Muscle of leg (tissue), 16 donors: ENCODE measurements at places on chromosomes 2 and 18.

GRCh38 chr18:58364876-58365528 is 263.9 kb downstream of the ALPK2 start:
- H3K4me3 ChIP-seq = no peak overlapping the region
- peaks cover 43% of the 10 kb centered on the region for H3K36me3 ChIP-seq
- no peak overlapping the region for H3K27ac ChIP-seq
- H3K27me3 ChIP-seq = no peaks in the 10 kb centered on the region

- H3K36me3 ChIP-seq = no peaks in the 10 kb centered on the region
- peaks cover 2% of the 10 kb centered on the region for H3K27me3 ChIP-seq
- no peaks in the 10 kb centered on the region for H3K4me1 ChIP-seq
These were observed 123.8 kb downstream of the AKAIN1 start for GRCh38 chr18:5073026-5073944.

DNA sequence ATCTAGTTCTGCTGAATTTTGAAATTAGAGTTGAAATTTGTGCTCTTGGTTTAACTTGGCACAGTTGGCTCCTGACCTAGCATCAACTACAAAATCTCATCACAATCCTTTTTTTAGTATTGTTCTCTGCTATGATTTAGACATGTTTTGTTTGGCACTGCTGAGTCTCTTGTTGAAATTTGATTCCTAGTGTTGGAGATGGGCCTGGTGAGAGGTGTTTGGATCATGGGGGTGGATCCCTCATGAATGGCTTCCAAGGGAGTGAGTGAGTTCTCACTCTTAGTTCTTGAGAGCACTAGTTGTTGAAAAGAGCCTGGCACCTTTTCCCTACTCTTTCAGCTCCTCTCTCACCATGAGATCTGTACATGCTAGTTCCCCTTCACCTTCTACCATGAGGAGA is 605.6 kb upstream of the SLC39A10 start:
- H3K27me3 ChIP-seq = no peaks in the 10 kb centered on the region
- no peak overlapping the region for H3K27ac ChIP-seq
- no peak for DNase-seq
- no peaks in the 10 kb centered on the region for H3K4me1 ChIP-seq
- H3K4me3 ChIP-seq = no peak overlapping the region
- H3K36me3 ChIP-seq = no peaks in the 10 kb centered on the region

DNA sequence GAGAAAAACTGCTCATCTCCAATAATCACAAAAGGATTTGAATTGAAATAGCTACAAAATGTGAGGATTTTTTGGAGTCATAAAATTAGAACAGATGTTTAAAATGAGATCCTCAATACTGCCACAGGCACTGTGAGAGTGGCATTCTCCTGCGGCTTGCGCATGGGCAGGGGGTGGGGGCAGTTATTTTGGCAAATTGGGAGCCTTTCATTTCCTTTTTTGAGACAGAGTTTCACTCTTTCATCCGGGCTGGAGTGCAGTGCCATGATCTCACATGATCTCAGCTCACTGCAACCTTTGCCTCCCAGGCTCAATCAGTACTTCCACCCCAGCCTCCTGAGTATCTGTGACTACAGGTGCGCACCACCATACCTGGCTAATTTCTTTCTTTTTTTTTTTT is 42.4 kb downstream of the POMC start:
- H3K4me3 ChIP-seq = no peak overlapping the region
- H3K36me3 ChIP-seq = peaks cover 4% of the 10 kb centered on the region
- peaks cover 2% of the 10 kb centered on the region for H3K27me3 ChIP-seq
- DNase-seq = peak; percentile 32
- no peak overlapping the region for H3K27ac ChIP-seq

DNA sequence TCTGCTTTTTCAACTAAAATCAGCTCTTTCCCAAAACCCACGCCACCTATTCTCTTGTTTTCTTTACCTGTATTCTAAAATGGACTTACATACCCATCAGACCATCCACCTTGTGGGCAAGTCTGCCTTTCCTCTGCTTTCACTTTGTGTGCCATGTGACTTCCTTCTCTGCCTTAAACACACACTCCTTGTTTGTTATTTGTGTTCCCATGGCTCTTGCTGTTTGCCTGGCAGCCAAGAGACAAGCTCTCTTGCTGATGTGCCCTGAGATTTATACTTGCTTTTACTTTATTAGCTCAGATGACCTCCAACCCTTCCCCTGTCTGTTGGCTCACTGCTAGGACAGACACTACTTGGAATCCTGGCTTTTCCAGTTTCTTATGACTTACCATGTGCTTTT is 309.7 kb upstream of the LRRTM4 start:
- DNase-seq = no peak
- H3K27ac ChIP-seq = no peak overlapping the region
- no peaks in the 10 kb centered on the region for H3K4me1 ChIP-seq
- H3K27me3 ChIP-seq = no peaks in the 10 kb centered on the region

- no peak overlapping the region for H3K27ac ChIP-seq
- no peak overlapping the region for H3K4me3 ChIP-seq
- peaks cover 52% of the 10 kb centered on the region for H3K36me3 ChIP-seq
These were observed 16.2 kb downstream of the STK25 start for GRCh38 chr2:241492174-241492565.

DNA sequence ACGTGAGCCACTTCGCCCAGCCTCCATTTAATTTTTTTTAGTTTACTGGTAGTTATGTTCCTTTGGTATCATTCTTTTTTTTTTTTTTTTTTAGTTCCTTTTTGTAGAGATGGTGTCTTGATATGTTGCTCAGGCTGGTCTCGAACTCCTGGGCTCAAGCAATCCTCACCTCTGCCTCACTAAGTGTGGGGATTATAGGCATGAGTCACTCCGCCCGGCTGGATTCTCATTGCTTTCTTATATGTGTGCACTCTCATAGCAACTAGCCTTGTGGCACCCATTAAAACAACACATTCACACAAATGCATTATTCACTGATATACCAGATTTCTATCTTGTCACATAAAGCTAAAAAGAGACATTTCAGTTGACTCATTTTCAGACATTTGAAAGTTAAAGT is 4.2 kb downstream of the TTC27 start:
- H3K27me3 ChIP-seq = no peaks in the 10 kb centered on the region
- peaks cover 9% of the 10 kb centered on the region for H3K4me1 ChIP-seq
- DNase-seq = no peak
- H3K27ac ChIP-seq = no peak overlapping the region
- no peak overlapping the region for H3K4me3 ChIP-seq

DNA sequence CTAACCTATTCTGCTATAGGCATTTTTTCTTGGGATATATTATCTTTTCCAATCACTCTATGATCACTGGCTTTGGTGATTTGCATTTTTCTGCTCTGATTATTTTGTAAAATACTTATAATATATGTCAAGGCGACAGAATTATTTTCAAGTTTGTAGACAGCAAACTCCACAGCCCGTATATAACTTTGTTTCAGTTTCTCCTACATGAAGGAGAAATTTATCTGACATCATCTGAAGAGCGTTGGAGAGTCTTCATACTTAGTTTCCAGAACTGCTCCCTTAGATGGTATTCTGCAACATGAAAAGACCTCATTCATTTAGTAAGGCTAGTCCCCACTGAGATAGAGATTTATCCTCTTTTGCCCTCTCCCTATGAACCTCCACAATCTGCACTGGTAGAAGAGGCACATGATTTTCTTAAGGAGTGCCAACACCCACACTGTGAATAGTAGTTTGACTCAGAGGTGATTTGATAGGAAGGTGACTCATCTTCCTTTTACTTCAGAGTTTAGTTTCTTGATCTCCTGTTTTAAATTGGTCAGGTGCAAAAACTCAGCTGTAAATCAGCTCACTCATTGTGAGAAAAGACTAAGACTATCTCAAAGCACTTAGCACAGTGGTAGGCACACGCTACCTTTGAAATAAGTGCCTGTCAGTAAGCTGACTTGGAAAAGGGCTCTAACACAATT is 1848.6 kb upstream of the CELF4 start:
- no peak overlapping the region for H3K27ac ChIP-seq
- H3K27me3 ChIP-seq = no peaks in the 10 kb centered on the region
- H3K36me3 ChIP-seq = no peaks in the 10 kb centered on the region
- H3K4me3 ChIP-seq = no peak overlapping the region
- H3K4me1 ChIP-seq = no peaks in the 10 kb centered on the region

DNA sequence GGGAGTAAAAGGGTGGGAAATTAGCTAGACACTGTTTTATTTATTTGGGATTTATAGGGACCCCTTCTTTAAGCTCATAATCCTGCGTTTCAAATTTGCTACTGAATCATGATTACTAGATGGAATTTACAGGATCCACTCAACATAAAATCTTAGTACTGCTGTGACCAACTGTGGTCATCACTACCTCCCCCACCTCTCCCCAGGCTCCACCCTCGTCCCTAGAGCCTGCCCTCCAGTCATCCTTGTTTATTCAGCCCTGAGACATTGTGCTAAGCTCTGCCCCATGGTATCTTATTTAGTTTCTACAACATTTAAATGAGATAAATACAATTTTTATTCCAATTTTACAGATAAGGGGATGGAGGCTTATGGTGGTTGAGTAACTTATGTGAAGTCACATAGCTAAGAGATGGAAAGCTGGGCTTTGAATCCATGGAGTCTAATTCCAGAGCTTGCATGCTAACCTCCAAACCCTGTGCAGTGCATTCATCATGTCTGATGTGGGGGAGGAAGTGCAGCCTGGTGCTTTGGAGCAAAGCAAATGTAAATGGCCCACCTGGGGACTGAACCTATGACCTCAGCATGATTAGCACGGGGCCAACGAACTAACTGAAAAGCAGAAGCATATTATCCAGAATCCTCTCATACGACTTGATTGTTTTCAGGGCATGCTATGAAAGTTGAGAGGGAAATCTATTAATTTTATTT is 502.4 kb downstream of the TMEM182 start:
- no peak for DNase-seq
- no peak overlapping the region for H3K4me3 ChIP-seq
- no peak overlapping the region for H3K27ac ChIP-seq

- no peaks in the 10 kb centered on the region for H3K36me3 ChIP-seq
- peaks cover 37% of the 10 kb centered on the region for H3K4me1 ChIP-seq
- H3K27ac ChIP-seq = no peak overlapping the region
- H3K4me3 ChIP-seq = no peak overlapping the region
These were observed 26.8 kb downstream of the BCL11A start for GRCh38 chr2:60526623-60527022.

DNA sequence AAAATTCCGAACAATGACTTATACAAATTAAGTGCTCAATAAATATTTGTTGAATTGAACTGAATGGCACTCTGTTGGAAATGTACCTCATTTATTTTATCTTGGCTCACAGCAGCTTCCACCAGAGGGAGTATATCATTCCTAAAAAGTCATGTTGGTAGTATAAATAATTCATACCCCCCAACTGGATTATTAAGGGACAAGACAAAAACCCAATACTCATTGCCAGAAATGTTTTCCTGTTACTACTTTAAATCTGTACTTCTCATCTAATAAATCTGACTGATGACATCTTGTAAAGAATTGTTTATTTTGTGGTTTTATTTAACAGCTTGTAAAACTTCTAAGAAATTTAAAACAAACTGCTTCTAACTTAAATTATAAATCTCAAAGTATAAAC is 163.9 kb downstream of the CDH2 start:
- H3K27me3 ChIP-seq = no peaks in the 10 kb centered on the region
- no peak for DNase-seq
- H3K4me1 ChIP-seq = no peaks in the 10 kb centered on the region
- H3K27ac ChIP-seq = no peak overlapping the region

DNA sequence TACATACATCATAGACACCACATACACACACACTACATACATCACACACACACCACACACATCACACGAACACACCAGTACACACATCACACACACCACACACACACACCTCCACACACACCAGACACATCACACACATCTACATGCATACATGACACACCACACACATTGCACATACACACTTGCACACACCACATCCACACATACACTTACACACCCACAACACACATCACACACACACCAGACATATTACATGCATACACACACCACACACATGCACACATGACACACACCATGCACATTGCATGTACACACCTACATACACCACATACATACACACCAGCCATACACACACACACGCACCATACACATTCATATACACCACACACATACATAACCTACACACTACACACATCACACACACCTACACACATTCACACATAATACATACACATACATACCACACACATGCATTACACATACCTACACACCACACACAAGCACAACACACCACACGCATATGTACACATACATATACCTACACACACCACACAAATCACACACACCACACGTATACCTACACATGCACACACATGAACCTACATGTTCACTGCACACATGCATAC is 156.5 kb downstream of the NDUFA10 start:
- H3K4me1 ChIP-seq = no peaks in the 10 kb centered on the region
- no peak for DNase-seq
- no peaks in the 10 kb centered on the region for H3K36me3 ChIP-seq
- H3K4me3 ChIP-seq = no peak overlapping the region

GRCh38 chr2:188089901-188090300 is 201.8 kb upstream of the GULP1 start:
- no peak overlapping the region for H3K27ac ChIP-seq
- peak; percentile 33 for DNase-seq
- no peaks in the 10 kb centered on the region for H3K36me3 ChIP-seq
- no peaks in the 10 kb centered on the region for H3K4me1 ChIP-seq
- H3K27me3 ChIP-seq = no peaks in the 10 kb centered on the region

DNA sequence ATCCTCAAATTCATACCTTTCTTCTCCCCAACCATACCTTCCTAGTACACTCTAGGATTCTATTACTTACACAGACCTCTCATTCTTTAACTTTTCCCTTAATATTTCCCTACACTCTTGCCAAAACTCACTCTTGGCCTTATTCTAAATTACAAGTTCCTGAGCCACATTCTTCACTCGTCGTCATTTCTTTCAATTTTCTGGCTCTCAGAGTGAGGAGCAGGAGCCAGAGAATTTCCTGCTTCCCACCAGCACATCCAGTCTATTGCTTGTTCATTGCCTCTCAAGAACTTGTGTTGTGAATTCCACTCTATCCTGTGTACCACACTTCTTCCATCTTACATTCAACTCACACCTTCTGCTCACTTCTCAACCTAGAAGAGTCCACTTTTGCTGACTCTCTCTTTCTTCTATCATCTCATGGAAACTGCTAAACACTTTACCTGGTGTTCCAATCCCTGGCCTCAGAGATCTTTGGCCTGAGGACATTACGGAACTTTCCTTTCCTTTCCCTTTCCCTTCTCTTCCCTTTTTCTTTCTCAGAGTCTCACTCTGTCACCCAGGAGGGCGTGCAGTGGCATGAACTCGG is 171.6 kb downstream of the PLCL1 start:
- H3K27me3 ChIP-seq = no peaks in the 10 kb centered on the region
- H3K27ac ChIP-seq = peak overlapping the region; percentile 25
- no peaks in the 10 kb centered on the region for H3K4me1 ChIP-seq
